SJCRH30 (cell line): ENCODE measurements at places on chromosomes 16 and 17. TPM values are rescaled to one million over a fixed set of nuclear protein-coding genes. Genes with fewer than 3 reads are reported as not detected.

Gene RAMP2
- total RNA-seq = not detected in 2 replicates

Gene C16orf96
- not detected in 2 replicates for total RNA-seq

Gene ITFG1
- total RNA-seq = 27.5 and 28.3 TPM in 2 replicates

GRCh38 chr17:19317359-19318095 is 45.0 kb downstream of the B9D1 start:
- peak; percentile 99 for DNase-seq
- no peaks in the 10 kb centered on the region for H3K27me3 ChIP-seq
- peak overlapping the region; percentile 4 for H3K4me3 ChIP-seq
- peaks cover 7% of the 10 kb centered on the region; the same call in 1 of the 2 replicates for H3K36me3 ChIP-seq
- peak overlapping the region; percentile 18 for H3K27ac ChIP-seq

- no peak for DNase-seq
- H3K36me3 ChIP-seq = no peaks in the 10 kb centered on the region
- no peaks in the 10 kb centered on the region for H3K27me3 ChIP-seq
- no peaks in the 10 kb centered on the region for H3K4me1 ChIP-seq
- no peak overlapping the region for H3K4me3 ChIP-seq
These were observed 98.1 kb downstream of the RGS9 start for GRCh38 chr17:65235284-65235683.

GRCh38 chr17:40472733-40473452 is 28.5 kb downstream of the TNS4 start:
- DNase-seq = no peak
- no peak overlapping the region for H3K4me3 ChIP-seq
- H3K36me3 ChIP-seq = no peaks in the 10 kb centered on the region
- H3K27me3 ChIP-seq = no peaks in the 10 kb centered on the region
- no peak overlapping the region for H3K27ac ChIP-seq
- H3K4me1 ChIP-seq = no peaks in the 10 kb centered on the region

DNA sequence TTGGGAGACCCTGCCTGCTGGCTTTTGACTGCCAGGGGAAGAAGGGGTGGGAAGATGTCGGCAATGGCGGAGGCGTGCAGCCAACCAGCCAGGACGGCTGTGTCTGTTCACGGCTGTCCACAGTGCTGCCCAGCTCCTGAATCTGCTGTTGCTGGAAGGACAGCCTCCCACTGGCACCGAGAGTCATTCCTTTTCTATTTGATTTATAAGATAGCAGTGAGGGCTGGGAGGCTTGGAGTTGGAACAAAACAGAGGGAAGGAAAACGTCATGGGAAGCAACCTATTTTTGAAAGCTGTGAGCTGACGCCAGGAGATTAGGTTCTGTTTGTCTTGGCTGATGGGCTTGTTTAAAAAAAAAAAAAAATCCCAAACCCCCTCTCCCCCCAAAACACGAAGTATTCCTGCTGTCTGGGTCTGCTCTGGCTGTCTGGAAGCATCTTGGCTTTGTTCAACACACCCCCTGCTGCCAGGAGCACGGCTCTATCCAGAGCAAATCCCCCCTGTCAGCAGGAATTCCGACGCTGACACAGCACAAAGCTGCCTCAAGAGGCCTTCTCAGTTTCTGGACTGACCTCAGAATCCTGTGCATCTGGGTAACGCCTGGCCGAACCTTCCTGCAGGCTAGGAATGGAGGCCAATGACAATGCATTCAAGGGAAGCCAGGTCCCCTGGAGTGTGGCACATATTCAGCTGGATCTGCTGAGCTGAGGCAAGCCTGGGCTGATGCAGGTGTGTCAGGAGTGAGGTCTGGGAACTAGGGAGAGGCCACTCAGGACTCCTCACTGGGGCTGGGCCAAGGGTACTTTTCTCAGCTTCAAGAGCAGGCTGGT is 41.0 kb upstream of the SREBF1 start:
- no peaks in the 10 kb centered on the region for H3K36me3 ChIP-seq
- DNase-seq = peak; percentile 85
- 0 out of 2 replicates have a peak overlapping the region, but pooled peaks have one; percentile 2 for H3K4me3 ChIP-seq
- peak overlapping the region; percentile 33; the same call in 1 of the 2 replicates for H3K27ac ChIP-seq
- peaks cover 25% of the 10 kb centered on the region for H3K4me1 ChIP-seq
- no peaks in the 10 kb centered on the region for H3K27me3 ChIP-seq

GRCh38 chr17:36650096-36650775 is 48.9 kb downstream of the MRM1 start:
- no peak for DNase-seq
- H3K4me3 ChIP-seq = no peak overlapping the region
- H3K36me3 ChIP-seq = no peaks in the 10 kb centered on the region
- no peak overlapping the region for H3K27ac ChIP-seq

GRCh38 chr16:84738255-84739038 is 38.6 kb downstream of the USP10 start:
- H3K4me1 ChIP-seq = no peaks in the 10 kb centered on the region
- peaks cover 4% of the 10 kb centered on the region for H3K36me3 ChIP-seq
- H3K27ac ChIP-seq = no peak overlapping the region
- no peaks in the 10 kb centered on the region for H3K27me3 ChIP-seq
- H3K4me3 ChIP-seq = no peak overlapping the region
- peak; percentile 59 for DNase-seq

DNA sequence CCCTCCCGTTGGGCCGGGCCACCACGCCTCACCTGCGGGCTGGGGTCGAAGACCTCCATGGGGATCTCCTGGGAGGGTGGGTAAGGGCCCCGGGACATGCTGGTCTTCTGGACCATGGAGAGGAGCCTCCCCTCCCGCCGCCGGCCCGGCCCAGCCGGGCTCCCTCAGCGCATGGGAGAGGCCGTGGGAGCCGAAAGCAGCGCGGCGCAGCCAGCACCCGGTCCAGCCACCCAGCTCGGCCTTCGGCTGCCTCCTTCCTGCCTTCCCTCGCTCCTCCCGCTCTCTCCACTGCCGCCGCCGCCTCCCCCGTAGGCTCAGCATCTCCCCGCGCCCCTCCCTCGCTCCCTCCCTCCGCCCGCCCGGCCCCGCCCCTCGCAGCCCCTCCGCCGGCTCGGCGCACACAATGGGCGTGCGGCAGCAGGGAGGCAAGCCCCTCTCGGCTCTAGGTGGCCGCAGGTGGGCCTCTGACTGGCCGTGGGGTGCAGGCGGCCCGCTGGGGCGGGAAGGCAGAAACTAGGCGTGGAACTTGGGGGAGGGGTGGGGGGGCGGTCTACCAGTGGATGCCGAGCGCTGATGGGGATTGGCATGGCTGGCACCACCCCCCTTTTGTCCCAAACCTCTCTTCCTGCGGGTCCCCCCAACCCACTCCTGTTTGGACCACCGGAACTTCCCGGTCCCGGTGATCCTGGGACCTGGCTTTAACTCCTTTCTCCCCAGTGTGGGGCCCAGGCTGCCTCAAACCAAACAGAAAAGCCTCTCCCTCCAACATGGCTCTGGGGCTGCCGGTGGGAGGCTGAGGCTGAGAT is at the start of gene CACNB1:
CACNB1 (minus strand) TSS at position 290 of the 806 bp plus-strand sequence; CDS start at position 116, 174 bp downstream.
- no peaks in the 10 kb centered on the region for H3K27me3 ChIP-seq
- H3K27ac ChIP-seq = peak within 1 kb of the TSS; percentile 64
- peak within 1 kb of the TSS; percentile 96 for H3K4me3 ChIP-seq
- peaks cover 17% of the 10 kb centered on the region for H3K4me1 ChIP-seq

GRCh38 chr16:7763111-7763510 is 430.5 kb downstream of the RBFOX1 start:
- H3K27ac ChIP-seq = no peak overlapping the region
- H3K27me3 ChIP-seq = no peaks in the 10 kb centered on the region; the same call in 1 of the 2 replicates
- no peak overlapping the region for H3K4me3 ChIP-seq
- no peak for DNase-seq

- no peak overlapping the region for H3K27ac ChIP-seq
- H3K4me1 ChIP-seq = no peaks in the 10 kb centered on the region
- peaks cover 17% of the 10 kb centered on the region for H3K27me3 ChIP-seq
- no peak overlapping the region for H3K4me3 ChIP-seq
- DNase-seq = no peak
- H3K36me3 ChIP-seq = no peaks in the 10 kb centered on the region
These were observed 18.9 kb downstream of the MMP15 start for GRCh38 chr16:58044266-58045019.
